ENCODE measurements at places on chromosomes 11 and 22.
A peak's percentile ranks its signal among the peaks of the same experiment; 100 is the strongest.

- no peak for DNase-seq
Observed at GRCh38 chr22:30573594-30574094, 821 bp downstream of the GAL3ST1 start.

- no peak for DNase-seq
Observed at GRCh38 chr22:47793304-47794101, 1031.1 kb downstream of the TBC1D22A start.

- no peak for DNase-seq
Observed at GRCh38 chr11:42840860-42841259, 470.9 kb upstream of the API5 start.

DNA sequence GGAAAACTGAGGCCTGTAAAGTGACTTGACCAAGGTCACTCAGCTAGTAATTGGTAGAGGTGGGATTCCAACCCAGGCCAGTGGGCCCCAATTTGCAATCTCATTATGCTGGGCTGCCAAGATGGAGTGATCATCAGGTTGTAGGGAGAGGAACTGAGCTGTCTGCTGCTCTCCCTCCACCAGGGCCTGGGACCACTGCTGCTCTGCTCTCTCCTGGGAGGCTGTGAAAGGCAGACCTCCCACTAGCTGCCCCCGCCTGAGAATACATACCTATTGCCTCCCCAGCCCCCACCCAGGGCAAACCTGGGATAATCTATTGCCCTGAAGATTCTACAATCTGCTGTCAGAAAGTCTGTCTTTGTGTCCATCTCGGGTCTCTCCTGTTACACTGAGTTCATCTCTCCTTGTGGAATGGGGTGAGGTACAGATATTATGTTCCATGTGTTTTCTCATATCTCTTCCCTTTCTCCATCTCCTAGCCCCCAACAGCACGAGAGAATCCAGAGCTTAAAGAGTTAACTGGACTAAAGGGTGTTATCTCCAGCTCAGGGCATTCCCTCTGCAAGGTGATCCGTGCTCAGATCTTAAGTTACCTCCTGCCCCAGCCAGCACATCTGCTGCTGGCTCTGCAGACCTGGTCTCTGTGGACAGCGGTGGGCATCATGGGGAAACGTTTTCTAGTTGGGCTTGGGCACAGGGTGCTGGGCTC is 5.6 kb downstream of the NECTIN1 start:
- DNase-seq, result no peak

GRCh38 chr11:35752115-35752514 is 89.5 kb downstream of the TRIM44 start:
- no peak for DNase-seq

DNA sequence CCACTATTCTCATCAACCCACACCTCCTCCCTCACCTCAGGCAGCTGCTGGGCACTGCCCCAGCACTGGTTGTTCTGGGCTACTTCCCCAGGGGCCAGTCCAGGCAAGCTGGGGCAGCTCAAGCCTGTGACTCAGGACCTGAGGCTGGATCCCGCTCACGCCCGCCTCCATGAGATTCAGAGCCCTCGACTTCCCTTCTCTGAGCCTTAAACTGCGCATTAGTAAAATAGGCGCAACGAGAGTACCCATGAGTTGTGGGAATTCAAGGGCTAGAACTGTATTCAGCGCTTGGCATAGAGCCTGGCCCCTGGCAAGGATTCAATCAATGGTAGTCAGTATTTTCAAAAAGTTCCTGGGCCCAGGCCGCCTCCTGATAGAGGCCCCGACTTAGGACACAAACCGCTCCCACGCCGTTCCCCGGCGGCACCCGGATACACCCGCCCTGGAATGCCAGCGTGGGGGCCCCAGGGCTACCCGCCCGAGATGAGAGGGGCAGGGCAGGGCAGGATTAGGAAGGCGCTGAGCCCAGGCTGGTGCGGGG is 723 bp upstream of the CD82 start:
- peak; percentile 74 for DNase-seq

DNA sequence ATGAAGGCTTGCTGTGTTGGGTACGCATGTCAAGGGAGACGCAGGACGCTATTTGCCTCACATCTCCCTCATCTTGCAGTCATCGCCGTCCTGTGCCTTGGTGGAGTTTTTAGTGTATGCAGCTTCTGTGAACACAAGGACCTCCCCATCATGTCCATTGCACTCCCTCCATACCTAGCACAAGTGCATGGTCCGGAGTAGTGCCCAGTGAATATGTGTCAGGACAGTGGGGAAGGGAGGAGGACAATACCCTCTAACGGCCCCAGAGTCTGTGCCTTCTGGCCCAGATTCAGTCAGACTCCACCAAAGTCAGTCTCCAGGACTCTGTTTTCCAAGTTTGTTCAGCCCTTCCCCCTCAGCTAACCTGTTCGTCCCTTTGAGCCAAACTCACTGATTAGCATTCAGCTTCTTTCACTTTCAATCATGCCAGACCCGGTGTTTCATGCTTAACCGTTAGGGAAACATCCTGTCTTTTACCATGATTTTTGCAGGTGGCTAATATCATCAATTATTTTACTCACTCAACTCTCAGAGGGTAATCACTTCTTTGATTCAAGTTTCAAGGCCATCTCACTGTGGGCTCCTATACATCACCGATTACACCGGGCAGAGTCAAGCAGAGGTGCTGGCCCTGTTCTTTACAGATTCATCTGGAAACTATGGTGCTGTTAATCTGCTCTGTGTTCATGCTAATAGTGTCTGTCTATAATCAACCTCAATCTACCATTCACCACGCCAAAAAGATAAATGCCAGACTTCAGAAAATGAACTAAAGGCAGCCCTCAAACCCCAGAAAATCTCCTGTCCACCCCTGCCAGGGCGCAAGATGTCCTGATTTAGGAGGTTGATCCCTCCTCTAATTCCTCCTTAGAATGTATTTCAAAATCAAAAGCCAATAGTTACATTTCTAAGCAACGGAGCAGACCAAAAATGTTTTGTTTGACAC is 156.5 kb downstream of the RRAS2 start:
- no peak for DNase-seq

DNA sequence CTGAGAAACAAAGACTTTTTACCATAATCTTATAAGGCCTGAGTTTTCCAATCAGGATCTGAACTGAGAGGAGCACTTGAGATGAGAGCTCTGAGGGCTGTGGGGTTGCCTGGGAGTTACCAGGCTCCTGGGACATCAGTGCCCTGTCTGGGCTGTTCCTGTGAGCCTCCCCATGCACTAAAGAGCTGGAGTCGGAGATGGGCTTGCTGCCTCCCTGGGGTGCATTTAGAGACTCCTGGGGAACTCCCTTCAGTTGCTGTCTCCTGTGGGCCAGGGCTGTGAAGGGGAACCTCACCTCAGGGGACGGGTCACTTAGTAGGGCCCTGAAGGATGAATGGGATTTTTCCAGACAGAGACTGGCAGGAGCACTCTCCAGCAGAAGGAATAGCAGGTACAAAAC is 33.3 kb downstream of the KCNC1 start:
- no peak for DNase-seq

- DNase-seq, result no peak
Observed at GRCh38 chr11:134541355-134541754, 129.3 kb upstream of the B3GAT1 start.

DNA sequence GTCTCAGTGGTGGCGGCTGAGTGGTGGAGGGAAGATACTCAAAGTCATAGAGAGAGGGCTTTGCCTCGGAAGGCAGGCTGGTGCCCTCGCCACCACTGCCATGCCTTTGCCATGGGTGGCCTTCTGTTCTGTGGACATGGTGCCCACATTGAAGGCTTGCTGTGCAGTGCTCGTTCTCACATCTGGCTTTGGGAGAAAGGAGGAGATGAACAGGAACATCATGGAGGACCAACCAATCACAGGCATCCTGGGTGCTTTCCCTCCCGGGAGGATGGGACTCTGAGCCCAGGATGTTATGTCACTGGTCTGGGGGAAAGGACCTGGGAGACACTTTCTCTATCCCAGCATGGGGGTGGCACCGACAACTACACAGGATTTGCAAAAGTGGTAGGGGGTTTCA is 82.3 kb upstream of the NARS2 start:
- no peak for DNase-seq

- DNase-seq, result no peak
Observed at GRCh38 chr11:106594751-106595351, 423.4 kb downstream of the GUCY1A2 start.

Data from fibroblast of the conjunctiva (primary cell).